ENCODE measurements at places on chromosomes 1 and 21. TPM values are rescaled to one million over a fixed set of nuclear protein-coding genes. Genes with fewer than 3 reads are reported as not detected.

Gene COL9A2
- total RNA-seq, result 3.4 TPM

Gene GJA8
- not detected for total RNA-seq

Gene NR1I3
- total RNA-seq, result not detected

Gene COL6A1
- total RNA-seq, result 0.51 TPM

Gene CASP9
- 15.7 TPM for total RNA-seq

Gene IGSF9
- total RNA-seq, result 0.12 TPM

Gene PTPN7
- 101 TPM for total RNA-seq

Gene AVPR1B
- total RNA-seq, result not detected

Gene PRAMEF7
- not detected for total RNA-seq

Gene C1orf141
- not detected for total RNA-seq

GRCh38 chr1:246159279-246160227, 347.5 kb downstream of the SMYD3 start:
- H3K36me3 ChIP-seq, result no peaks in the 10 kb centered on the region
- no peak overlapping the region for H3K4me3 ChIP-seq
- DNase-seq, result no peak

- H3K27me3 ChIP-seq, result no peaks in the 10 kb centered on the region
- no peaks in the 10 kb centered on the region for H3K4me1 ChIP-seq
- no peak for DNase-seq
- H3K4me3 ChIP-seq, result peak overlapping the region; percentile 46
Observed at GRCh38 chr1:39789571-39790110, 976 bp upstream of the BMP8B start.

- H3K27me3 ChIP-seq, result no peaks in the 10 kb centered on the region
- H3K27ac ChIP-seq, result no peak overlapping the region
- no peaks in the 10 kb centered on the region for H3K36me3 ChIP-seq
- DNase-seq, result no peak
- H3K4me1 ChIP-seq, result no peaks in the 10 kb centered on the region
Observed at GRCh38 chr1:222331340-222331739, 216.6 kb downstream of the HHIPL2 start.

DNA sequence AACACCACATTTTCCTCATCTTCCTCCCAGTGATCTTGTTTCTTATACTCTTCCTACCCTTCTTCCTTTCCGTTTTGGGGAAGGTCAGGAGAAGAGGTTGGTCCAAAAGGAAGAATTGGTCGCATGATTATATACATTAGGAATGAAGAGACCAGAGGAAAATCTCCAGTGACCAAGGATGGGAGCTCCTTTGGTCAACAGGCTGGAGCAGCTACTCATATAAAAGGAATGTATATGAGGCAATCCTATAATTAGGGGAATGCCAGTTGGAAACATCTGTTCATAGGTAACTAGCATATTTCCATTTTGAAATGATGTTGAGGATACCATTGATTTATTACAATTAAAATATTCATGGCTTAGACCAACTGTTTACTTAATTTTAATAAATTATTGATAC, 114.5 kb downstream of the LRRC40 start:
- H3K4me3 ChIP-seq, result no peak overlapping the region
- H3K36me3 ChIP-seq, result no peaks in the 10 kb centered on the region
- H3K27me3 ChIP-seq, result no peaks in the 10 kb centered on the region
- no peak for DNase-seq

GRCh38 chr1:168468822-168469221, 75.0 kb downstream of the XCL2 start:
- H3K27ac ChIP-seq, result no peak overlapping the region
- H3K27me3 ChIP-seq, result no peaks in the 10 kb centered on the region
- H3K4me3 ChIP-seq, result no peak overlapping the region

DNA sequence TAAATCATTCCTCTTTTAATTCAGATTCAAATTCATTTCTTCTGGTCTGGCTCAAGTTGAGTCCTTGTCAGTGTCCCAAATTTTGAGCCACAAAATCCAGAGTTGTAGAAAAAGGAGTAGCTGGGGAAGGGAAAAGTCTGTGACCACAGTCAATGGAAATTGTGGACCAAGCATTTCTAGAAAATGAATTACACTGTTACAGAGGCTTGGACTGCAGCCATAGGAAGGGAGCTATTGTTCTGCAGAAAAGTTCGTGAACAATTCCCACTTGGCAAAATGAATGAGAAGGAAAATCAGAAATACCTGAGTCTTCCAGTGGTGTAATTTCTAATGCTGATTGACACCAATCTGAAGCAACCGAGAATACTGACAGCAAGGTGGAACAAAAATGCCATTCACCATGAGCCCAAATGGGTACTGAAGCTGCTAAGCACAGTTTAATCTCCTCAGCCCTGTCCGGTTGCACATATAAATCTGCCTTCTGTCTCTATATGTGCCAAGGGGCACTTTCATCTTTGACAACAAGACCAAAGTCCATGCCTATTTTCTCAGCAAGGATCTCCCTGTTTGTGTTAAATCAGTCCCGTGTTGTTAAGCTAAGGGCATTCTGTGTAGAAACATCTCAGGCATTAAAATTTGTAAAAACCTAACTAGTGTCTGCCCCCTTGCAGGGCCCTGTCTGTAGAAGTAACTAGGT, 51.3 kb downstream of the TEX35 start:
- DNase-seq, result no peak
- H3K36me3 ChIP-seq, result no peaks in the 10 kb centered on the region
- no peaks in the 10 kb centered on the region for H3K27me3 ChIP-seq
- H3K4me1 ChIP-seq, result no peaks in the 10 kb centered on the region

DNA sequence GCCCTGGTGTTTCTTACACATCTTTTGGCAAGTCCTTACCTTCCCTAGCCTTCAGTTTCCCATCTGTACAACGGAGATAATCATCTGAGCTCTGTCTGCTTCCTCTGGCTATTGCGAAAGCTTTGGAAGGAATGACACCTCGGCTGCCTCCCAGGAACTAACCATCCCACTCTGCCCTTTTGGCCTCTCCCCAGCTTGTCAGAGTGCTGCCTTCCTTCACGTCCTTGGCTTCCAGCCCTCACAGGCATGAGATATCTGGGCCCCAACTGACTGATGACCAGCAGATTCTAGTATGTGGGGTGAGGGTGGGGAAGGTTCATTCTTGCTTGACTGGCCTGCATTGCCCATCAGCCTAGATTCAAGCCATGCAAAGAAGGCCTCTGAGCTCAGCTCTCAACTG, 253.1 kb upstream of the FGGY start:
- no peaks in the 10 kb centered on the region for H3K27me3 ChIP-seq
- peaks cover 30% of the 10 kb centered on the region for H3K4me1 ChIP-seq
- H3K4me3 ChIP-seq, result no peak overlapping the region

DNA sequence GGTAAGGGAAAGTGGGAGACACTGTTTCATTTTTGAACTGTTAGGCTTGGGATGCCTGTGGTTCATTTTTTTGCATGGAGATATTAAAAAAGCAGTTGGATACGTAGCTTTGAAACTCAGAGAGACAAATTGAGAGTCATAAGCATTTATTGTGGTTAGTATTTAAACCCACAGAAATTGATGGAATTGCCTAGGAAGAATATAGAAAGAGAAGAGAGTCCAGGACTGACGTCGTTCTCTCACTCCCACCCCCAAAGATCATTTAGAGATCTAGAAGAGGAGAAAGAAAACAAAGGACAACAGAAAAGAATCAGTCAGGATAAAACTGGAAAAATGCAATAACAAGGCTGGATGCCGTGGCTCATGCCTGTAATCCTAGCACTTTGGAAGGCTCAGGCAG, 73.2 kb upstream of the BMP8A start:
- H3K4me3 ChIP-seq, result no peak overlapping the region
- H3K27ac ChIP-seq, result no peak overlapping the region
- no peak for DNase-seq
- no peaks in the 10 kb centered on the region for H3K27me3 ChIP-seq
- H3K4me1 ChIP-seq, result no peaks in the 10 kb centered on the region
- peaks cover 15% of the 10 kb centered on the region for H3K36me3 ChIP-seq

DNA sequence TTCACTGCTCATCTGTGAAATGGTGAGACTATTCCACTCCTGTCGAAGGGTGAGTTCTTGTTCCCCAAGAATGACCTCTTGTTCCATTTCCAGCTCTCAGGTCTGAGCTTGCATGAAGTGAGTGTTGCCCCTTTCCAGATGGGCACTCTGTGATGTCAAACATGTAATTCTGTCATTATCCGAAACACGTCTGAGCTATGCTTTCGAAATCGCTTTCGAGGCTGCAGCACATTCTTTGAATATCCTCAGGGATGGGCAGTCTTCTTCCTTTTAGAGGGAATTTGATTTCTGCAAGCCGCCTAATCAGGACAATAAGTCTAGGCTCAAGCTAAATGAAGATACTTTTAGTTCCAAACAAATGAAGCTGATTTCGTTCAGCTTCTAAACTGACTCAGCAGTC, 15.1 kb downstream of the NFASC start:
- no peak overlapping the region for H3K27ac ChIP-seq
- H3K4me3 ChIP-seq, result no peak overlapping the region
- H3K4me1 ChIP-seq, result no peaks in the 10 kb centered on the region

DNA sequence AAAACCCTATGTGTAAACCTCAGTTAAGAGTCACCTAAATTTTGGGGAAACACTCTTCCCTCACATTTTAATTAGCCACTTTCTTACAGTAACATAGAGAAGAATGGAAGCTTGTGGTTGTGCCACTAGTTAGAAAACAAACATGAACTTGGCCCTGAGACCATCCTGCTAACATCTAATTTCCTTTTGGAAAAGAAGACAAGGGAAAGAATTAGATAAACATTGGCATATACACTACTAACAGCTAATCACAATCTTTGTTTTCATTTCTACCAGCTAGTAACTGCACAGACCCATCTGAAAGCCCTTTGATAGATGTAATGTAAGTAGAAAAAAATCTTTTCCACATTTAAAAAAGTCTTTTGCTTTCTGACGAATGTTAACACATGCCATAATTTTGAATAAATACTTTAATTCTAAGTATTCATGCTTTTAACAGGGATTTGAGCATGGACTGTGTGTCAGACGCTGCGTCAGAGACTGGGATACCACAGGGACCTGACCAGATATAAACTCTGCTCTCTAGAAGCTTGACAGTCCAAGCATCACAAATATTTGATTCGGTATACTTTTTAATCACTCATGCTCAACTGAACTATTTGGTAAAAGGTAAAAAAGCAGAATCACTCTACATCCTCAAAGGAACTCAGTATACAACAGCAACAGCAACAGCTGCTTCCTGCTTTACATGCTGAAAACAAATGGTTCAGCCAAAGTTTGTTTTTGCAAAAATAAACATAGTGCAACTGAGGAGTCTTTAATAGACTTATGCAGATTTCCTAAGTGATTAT, 30.2 kb downstream of the DPH5 start:
- no peak for DNase-seq
- H3K27ac ChIP-seq, result no peak overlapping the region
- H3K36me3 ChIP-seq, result peaks cover 3% of the 10 kb centered on the region
- no peaks in the 10 kb centered on the region for H3K27me3 ChIP-seq

GRCh38 chr1:111538343-111539025, 35.1 kb upstream of the ADORA3 start:
- no peaks in the 10 kb centered on the region for H3K36me3 ChIP-seq
- DNase-seq, result no peak
- H3K4me1 ChIP-seq, result no peaks in the 10 kb centered on the region
- H3K4me3 ChIP-seq, result no peak overlapping the region
- H3K27ac ChIP-seq, result no peak overlapping the region
- H3K27me3 ChIP-seq, result no peaks in the 10 kb centered on the region

DNA sequence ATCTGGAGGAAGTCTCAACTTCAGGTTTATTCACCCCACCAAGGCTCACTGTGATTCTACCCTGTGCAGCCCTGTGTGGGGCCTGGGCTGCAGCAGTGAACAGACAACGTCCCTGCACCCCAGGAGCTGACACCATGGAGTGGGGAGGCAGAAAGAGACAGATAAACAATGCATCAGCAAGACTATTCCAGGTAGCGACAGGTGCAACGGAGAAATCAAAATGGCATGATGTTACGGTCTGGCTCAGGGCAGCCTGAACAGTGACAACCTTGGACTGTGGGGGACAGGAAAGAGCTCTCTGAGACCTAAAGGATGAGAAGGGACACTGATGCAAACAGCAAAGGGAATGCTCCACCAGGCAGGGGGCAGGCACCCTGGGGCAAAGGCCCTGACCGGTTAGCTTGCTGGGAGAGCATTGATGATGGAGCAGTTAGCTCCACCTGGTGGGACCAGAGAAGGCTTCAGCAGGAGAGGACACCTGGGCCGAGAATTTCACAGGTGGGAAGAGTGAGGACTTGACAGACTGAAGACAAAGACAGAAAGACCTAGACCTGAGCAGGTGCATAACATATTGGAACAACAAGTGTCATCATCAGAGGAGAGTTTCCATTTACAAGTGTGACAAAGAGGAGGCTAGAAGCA, 589.9 kb downstream of the MATN1 start:
- H3K36me3 ChIP-seq, result no peaks in the 10 kb centered on the region
- H3K4me1 ChIP-seq, result no peaks in the 10 kb centered on the region
- H3K27ac ChIP-seq, result no peak overlapping the region
- DNase-seq, result no peak

DNA sequence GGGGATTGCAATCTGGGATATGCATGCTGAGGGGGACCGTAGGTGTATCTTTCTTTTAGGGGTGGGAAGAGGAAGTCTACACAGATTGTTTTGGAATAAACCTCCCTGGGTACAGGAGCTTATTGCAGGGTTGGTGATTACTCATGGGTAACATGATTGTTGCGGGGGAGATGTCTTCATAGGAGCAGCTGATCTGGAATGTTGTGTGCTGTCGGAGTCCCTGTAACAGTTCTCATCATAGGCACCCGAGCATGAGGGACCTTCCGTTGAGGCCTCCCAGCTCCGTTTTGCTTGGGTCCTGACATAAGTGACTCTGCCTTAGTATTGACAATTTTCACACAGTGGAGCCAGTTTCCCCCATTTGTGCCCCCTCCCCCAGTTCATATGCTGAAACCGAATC, 4.2 kb upstream of the PRXL2B start:
- H3K27ac ChIP-seq, result no peak overlapping the region
- no peak for DNase-seq
- H3K27me3 ChIP-seq, result no peaks in the 10 kb centered on the region
- no peak overlapping the region for H3K4me3 ChIP-seq
- no peaks in the 10 kb centered on the region for H3K36me3 ChIP-seq
- peaks cover 55% of the 10 kb centered on the region for H3K4me1 ChIP-seq

Data from naive thymus-derived CD4-positive, alpha-beta T cell (primary cell).